ENCODE measurements at places on chromosomes 5 and 9.

- no peak for DNase-seq
These were observed 1369.8 kb upstream of the NUDT12 start for GRCh38 chr5:104932431-104932830.

DNA sequence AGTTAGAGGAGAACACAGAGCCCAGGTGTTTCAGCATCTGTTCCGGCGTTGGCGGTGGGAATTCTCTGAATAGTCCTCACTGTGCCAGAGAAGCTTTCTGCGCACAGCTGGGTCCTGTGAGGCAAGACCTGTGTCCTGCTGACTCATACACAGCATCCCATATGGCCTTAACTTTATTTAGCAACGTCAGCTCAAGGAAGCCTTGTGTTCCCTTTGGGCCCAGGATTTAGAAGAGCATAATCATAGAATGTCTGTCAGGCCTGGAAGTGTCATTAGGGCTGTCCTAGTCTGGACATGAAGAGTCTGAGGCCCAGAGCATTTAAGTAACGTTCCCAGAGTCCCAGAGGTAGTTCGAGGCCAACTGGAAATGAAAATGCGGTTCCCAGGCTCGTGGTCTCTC, 188.6 kb upstream of the DMRT1 start:
- peak; percentile 30 for DNase-seq

DNA sequence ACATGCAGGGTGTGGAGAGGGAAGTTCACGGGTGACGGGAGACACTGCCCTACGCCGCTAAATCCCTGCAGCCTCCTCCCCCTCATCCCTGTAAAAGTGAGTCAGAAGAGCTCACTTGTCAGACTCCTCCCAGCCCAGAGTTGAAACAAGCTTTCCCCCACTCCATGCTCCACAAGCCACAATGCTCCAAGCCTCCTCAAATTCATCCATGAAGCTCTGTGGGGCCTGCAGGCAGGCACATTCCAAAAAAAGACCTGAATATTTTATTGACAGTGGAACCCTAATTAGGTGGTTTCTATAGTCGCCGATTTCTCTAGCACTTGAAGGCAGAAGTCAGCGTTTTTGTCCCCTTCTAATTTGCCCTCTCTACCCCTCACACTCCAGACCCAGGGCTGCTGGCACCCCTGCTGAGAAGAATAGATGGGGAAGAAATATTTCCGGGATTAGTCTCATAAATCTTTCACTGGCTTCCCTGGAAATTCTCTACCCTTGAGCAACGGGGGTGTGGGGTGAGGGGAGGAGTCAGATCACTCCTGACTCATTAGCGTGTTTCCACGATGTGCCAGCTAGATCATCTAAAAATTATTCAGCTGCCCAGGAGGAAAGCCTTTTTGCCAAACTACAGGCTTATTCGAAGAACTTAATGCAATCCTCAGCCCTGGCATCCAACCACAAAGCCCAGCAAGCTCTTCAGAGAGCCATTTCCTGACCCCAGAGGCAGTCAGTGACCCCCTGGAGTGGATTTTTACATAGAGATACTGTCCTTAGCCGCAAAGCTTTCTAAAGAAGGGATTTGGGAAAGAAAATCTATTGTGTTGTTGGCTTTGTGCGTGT, 97.1 kb downstream of the ENC1 start:
- DNase-seq = peak; percentile 47

DNA sequence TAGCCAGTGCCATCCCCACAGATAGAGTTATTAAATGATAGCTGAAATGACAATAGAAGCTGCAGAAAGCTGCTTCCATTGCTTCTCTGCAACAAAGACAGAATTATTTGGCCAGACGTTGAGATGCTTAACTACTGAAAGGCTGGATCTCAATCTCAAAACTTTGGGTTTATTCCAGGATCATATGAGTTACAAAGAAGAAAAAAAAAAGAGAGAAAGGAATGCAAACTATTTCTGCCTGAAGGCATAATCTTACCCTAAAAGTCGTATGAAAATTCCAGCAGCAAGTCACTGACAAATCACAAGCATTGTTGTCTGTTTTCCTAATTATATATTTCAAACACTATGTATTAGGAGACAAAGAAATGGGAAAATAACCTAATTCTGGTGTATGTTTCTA, 12.8 kb upstream of the TYRP1 start:
- DNase-seq = no peak

DNA sequence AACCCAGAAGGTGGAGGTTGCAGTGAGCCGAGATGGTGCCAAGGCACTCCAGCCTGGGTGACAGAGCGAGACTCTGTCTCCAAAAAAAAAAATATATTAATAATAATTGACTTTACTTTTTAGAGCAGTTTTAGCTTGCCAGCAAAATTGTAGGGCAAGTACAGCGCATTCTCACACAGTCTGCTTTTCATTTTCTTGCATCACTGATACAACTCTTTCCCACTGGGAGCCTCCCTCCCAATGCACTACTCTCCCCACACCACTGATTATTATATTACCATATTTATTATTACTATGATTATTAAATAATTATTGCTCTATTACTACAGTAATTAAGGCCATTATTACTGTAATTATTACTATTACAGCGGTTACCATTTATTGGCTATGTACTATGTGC, 212.8 kb downstream of the GNA14 start:
- DNase-seq = no peak

DNA sequence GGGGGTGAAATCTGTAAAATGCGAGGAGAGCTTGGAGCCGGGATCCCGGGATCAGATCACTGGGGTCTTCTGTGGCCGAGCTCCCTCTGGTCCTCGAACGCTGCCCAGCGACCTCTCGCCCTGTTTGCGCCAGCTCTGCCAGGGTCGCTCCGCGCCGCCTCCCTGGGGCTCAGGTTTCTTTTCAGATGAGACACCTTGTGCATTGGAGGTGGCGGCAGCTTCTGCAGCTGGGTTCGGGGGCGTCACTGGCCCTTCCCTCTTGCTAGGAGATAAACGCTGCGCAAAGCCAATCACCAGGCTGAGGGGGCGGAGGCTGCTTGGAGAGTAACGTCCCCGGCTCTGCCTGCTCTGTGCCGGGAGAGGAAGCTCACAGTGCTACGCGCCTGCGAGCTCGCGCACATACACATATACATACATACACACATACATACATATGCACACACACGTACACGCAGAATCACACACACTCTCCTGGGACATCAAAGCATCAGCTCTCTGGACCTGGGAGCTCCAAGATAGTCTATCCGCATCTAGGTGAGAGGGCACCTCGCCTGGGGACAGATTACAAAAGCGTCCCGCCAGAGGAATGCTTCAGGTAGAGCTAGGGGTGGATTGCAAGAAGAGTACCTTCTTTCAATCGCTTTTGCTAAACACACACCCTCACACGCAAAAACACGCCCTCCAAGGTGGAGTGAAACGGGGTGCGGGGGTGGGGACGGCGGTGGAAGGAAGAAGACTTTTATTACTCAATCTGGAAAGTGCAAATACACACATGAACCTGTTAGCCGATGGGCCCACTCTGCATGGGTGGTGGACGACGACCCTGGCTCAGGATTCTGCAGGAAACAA, at the start of gene ST8SIA4:
Gene ST8SIA4, minus strand, starts transcription at position 244 of the 849 bp plus-strand sequence. CDS start 327 bp downstream, outside the sequence.
- peak; percentile 81 for DNase-seq
